ENCODE measurements at places on chromosomes 6 and 20.

DNA sequence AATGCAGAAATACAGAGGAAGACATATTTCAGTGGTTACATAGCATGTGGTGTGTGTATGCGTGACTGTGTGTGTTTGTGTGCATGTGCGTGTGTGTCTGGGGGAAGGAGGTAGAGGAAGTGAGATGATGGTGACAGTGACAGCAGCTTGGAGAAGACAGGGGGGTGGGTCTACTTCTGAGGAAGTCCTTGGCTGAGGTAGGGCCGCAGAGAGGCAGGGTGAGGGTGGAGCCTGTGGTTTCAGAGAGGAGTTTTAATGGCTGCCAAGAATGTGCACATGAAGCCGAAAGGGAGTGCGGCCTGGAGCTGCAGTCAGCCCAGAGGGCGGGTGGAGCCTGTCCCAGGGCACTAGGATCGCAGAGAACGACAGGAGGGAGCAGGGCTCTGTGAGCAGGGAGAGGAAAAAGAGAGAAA is 22.7 kb upstream of the RNF24 start:
- peak; percentile 20 for DNase-seq

DNA sequence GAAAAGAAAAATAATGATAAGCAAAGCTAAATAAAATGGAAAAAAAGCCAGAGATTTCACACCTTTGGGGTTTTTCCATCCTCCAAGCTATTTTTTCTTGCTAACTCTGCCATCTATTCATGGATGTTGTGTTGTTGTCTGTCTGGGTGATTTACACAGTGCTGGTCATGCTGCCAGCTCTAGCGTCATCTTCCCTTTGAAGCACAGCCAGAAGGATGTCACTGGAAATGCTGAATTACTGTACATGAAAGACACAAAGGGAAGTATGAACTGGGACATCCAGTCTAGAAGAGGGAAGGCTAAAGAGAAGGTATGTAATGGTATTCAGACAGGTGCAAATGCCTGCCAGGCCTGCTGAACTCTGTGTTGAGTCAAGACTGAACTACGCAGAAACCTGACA is 241.9 kb upstream of the STXBP5 start:
- no peak for DNase-seq

- peak; percentile 76 for DNase-seq
Observed at GRCh38 chr6:100228834-100229441, 234.9 kb upstream of the MCHR2 start.

- DNase-seq: no peak
Observed at GRCh38 chr6:14412026-14412425, 294.5 kb downstream of the CD83 start.

DNA sequence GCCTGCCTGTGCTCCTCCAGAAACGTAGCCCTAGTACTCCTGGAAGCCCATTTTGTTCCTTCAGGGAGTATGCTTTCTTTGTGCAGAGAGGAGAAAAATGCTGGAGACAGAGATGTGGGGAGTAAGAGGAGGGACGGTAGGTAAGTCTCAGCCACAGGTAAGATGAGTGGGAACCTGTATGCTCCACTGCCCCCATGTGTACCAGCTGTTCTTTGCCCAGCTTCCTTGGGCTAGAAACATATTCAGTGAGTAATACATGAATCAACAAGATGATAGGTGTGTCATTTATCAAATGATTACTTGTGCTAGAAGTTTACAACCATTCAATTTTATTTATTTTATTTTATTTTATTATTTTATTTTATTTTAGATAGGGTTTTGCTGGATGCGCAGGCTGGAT is 13.6 kb upstream of the CEP85L start:
- no peak for DNase-seq

DNA sequence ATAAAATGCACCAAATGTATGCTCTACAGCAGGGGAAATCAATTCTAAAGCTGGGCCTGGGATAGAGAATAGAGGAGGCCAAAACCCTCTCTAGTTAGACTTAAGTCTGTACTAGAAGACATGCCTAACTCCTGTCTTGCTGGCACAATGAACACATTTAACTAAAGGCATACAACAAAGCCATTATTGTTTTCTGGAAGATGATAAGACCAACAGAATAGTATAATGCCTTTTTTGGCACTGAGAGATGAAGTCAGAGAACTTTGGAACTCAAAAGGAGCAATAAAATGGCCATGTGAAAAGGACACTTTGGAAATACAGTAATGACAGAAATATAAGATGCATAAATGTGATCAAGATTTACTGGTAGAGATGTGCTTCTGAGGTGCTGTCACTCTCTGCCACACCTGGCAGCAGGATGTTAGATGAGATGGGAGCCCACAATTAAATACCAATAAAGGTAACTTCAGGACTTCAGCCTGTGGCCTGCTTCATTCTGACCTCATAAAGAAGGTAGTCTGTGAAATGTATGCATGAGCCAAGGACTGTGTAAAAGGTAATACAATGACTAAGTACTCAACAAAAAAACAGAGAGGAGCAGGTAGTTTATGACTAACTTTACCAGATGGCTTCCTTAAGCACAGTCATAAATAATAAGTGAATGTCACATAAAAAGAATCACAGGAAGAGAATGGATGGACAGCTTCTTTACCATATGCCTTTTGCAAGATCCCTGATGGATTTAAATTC is 333.4 kb downstream of the BCKDHB start:
- DNase-seq: no peak

DNA sequence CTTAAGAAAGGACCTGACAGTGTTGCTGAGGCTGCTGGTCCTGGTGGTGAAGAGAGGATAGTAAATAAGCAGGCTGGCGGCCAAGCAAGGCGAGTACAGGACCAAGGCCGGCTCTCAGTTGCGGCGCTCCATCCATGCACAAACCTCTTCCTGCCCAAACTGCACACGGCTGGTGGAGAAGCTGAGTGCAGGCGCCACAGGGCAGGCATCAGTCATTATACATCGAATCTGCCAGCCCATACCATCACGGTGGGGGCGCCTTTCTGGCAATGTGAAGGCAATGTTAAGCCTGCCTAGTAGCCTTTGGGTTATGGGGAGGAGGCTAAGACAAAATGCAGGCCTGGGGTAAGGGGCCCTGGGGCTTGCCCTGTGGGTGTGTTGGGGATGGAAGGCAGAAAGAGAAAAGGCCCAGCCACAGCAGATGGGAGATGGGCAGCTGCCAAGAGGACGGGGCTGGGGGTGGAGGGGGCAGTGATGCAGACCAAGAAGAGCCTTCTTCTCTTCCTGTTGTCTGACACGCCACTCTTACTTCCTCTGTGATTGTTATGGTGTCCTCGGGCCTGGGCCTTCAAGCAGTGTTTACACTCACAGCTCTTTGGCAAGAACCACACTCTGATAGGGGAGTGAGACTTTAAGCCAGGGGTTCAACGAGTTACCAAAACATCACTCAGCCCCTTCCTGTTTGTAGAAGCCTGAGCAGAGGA is 20.3 kb upstream of the KCNK16 start:
- no peak for DNase-seq

Measured in body of pancreas (tissue), 4 donors.